A673 (cell line): ENCODE measurements at places on chromosomes 6 and 20.

GRCh38 chr6:150684714-150685459 is 85.2 kb downstream of the PLEKHG1 start:
- no peak for DNase-seq

DNA sequence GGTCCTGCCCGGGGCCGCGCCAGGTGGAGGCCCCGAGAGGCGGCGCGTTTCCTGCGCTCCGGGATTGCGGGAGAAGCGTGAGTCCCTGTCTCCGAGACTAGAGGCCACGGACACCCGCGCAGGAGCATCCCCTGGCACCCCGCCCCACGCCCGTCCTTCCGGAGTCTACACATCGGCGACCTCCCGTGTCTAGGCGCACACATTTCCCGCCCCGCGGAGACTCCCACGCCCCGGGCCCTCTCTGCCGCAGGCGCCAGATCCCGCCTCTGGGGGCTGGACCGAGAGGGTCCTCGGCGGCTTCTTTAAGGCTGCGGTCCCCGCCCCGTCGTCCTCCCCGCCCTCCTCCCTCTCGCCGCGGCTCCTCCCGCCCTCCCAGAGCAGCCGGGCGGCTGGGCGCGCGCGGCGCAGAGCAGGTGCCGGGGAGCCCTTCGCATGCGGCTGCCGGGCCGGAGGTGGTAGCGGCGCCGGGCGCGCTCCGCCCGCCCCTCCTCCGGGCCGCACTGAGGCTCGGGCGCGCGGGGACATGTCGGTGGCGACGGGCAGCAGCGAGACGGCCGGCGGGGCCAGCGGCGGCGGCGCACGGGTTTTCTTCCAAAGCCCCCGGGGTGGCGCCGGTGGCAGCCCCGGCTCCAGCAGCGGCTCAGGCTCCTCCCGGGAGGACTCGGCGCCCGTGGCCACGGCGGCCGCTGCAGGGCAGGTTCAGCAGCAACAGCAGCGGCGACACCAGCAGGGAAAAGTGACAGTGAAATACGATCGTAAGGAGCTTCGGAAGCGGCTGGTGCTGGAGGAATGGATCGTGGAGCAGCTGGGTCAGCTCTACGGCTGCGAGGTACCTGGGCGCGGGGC is at the start of gene PPP1R14C:
PPP1R14C (plus strand) TSS at position 375 of the 846 bp plus-strand sequence; CDS start at position 524, 149 bp downstream.
- DNase-seq, result peak; percentile 85

GRCh38 chr20:57106692-57107091 is 159.7 kb downstream of the BMP7 start:
- no peak for DNase-seq

DNA sequence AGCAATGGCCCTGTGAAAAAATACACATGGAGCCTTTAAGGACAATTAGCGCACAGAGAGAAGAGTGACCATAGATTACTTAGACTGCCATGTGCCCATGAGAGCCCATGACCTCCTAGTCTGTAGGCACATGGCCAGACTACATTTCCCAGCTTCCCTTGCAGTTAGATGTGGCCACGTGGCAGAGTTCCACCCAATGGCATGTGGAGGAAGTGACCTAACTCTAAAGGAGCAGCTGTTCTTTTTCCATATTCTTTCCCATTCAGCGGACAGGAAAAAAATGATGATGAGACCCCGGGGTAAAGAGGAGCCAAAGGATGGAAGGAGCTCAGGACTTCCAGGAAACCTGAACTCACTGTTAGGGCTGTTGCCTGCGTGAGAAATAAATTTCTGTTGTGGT is 116.6 kb downstream of the CBLN4 start:
- DNase-seq, result no peak

DNA sequence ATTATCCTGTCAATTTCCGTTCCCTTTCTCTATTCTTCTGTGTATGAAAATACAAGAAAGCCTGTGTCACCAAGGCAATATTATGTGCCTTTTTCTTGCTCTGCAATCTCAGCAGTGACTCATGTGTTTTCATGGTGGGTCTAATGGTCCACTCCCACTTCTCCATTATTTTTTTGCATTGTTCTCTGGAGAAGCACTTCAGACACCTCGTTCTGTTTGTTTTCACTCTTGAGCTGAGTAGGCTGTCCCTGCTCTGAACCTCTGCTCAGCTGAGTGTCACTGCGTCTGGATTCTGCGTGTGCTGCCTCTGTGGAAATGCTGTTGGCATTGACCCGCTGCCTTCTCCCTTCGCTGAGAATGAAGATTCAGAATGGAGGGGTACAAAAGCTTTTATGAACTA is 230.6 kb downstream of the TMEM242 start:
- no peak for DNase-seq
